ENCODE measurements at places on chromosomes 2 and 18.

- no peak for DNase-seq
Observed at GRCh38 chr2:10257500-10258147, 45.1 kb upstream of the HPCAL1 start.

- DNase-seq = no peak
Observed at GRCh38 chr2:150607390-150607811, 119.9 kb upstream of the RND3 start.

GRCh38 chr18:28757466-28758008, 580.6 kb upstream of the CDH2 start:
- no peak for DNase-seq

DNA sequence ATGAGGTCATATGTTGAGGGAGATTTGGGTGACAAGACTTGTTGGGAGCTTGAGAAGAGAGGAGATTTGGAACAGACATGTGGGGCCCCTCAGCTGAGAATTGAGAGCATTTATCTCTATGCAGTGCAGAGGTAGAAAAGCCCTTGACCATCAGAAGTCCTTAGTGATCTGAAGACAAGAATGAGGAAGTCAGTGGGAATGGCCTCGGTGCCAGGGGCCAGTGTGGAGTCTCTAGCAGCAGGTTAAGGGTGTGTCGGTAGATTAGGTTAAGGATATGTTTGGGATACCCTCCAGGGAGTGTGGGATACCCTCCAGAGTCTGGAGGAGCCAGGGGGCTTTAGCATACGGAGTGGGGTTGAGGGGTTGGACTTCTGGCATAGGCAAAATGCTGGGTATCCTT, 41.6 kb downstream of the FBXO48 start:
- DNase-seq = no peak

GRCh38 chr2:108363908-108364225, 13.9 kb upstream of the SULT1C4 start:
- no peak for DNase-seq

- DNase-seq = no peak
Observed at GRCh38 chr2:28720345-28720744, 31.3 kb upstream of the PPP1CB start.

- no peak for DNase-seq
Observed at GRCh38 chr2:100257939-100258338, 64.4 kb downstream of the LONRF2 start.

DNA sequence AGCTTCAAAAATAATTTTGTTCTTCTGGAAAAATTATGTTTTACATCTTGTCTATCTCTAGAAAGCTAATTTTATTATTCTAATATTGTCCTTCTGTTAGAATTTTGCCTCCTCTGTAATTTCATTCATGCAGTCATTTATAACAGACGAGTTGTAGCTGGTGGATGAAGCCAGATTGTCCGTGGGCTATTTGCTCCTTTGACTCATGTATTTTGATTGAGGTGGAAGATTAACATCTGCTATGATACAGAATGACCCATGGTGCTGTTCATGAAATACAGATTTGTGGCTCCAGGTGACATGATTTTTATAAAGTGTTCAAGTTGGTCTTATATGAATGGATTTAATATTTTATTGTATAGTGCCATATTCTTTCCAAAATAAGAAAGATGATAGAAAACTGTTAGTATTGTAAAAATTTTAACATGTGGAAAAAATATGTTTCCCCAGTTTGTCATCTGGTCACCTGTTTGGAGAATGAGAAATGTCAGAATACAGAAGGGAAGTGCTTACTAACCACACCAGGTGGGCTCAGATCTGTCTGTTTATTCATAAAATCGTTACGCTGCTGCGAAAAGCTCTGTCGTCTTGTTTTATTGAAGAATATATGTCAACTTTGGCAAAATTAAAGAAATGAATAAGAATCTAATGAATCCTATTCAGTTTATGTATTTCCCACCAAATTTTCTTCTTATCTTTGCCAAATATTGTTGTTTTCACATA, 20.4 kb upstream of the L3MBTL4 start:
- no peak for DNase-seq

DNA sequence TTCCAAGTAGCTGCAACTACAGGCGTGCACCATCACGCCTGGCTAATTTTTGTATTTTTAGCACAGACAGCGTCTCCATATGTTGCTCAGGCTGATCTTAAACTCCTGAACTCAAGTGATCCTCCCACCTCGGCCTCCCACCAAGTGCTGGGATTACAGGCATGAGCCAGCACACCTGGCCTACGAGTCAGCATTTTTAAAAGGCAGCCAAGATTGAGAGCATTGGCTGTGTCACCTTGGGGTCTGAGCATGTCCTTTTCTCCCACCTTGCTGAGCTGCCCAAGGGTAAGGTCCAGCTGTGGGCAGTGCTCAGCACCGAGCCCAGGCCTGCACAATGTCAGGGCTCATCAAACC, 142.8 kb upstream of the LMAN1 start:
- DNase-seq = no peak

DNA sequence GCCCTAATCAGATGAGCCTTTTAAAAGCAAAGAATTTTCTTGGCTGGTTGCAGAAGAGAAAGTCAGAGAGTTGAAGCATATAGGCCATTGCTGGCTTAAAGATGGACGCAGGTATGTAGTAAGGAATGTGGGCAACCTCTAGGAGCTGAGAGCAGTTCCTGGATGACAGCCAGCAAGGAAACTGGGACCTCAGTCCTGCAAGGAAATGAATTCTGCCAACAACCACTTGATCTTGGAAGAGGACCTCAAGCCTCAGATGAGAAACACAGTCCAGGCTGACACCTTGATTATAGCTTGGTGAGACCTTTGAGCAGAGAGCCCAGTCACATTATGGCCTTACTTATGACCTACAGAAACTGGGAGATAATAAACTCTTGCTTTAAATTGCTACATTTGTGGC, 15.7 kb downstream of the PHOSPHO2 start:
- no peak for DNase-seq

- DNase-seq = no peak
Observed at GRCh38 chr2:23651187-23652080, 266.5 kb downstream of the KLHL29 start.

- DNase-seq = no peak
Observed at GRCh38 chr18:8224576-8224975, 384.7 kb upstream of the RAB12 start.

DNA sequence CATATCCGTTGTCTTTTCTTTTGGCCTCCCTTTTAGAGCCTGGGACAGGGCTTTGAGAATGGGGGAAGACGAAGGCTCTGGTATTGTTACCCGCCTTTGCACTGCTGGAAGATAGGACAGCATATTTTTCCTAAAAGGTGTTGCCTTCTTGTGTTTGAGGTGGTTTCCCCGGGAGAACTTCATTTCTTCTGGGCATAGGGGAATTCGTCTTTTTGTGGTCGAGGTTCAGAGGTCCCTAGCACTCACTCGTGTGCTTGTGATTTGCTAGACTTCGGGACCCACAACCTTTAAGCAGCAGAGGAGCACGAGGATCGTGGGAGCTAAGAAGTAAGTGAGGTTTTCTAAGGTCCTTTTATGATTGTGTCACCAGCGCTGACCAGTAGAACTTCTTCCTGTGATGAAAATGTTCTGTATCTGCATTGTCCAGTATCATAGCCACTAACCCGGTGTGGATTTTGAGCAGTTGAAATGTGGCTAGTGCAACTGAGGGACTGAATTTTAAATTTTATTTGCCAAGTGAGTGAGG, 611 bp downstream of the ZNF512 start:
- no peak for DNase-seq

- no peak for DNase-seq
Observed at GRCh38 chr2:128319631-128320191, 1.0 kb upstream of the HS6ST1 start.

DNA sequence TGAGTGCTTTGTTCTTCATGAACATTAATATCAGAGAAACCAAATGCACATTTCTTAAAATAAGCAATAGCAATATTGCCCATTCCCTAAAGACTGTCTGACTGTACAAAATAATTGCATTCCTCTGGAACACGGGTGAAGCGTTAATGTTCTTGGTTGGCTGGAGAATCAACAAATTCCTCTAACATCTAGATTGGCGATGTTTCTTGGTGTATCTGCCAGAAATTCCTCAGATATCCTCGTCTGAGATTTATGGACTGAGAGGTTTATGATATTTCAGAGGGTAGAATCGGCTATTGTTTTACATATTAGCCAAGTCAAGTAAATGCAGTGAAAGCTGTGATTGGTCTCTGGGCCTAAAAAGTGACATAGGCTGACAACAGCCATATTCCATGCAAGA, 27.1 kb upstream of the SPTBN1 start:
- no peak for DNase-seq

DNA sequence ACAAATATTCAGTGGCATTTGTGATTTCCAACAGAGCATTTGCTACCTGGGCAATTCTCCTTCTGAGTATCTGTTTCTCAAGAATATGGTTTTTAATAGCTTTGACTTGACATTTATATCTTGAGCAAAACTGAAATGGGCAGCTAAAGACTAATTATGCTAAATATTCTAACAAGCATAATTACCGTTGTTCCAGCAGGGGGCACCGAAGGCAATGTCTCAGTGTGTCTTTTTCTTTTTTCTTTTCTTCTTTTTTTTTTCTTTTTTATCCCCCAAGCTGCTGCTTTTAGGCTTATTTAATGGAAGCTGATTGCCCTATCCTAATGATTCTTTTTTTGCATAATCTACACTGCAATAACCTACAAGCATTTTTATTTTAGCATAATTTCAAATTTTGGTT, 138.9 kb upstream of the NABP1 start:
- no peak for DNase-seq

GRCh38 chr2:121128741-121129659, 156.0 kb downstream of the TFCP2L1 start:
- DNase-seq = no peak

- DNase-seq = no peak
Observed at GRCh38 chr18:34985963-34986362, 55.2 kb upstream of the MAPRE2 start.

DNA sequence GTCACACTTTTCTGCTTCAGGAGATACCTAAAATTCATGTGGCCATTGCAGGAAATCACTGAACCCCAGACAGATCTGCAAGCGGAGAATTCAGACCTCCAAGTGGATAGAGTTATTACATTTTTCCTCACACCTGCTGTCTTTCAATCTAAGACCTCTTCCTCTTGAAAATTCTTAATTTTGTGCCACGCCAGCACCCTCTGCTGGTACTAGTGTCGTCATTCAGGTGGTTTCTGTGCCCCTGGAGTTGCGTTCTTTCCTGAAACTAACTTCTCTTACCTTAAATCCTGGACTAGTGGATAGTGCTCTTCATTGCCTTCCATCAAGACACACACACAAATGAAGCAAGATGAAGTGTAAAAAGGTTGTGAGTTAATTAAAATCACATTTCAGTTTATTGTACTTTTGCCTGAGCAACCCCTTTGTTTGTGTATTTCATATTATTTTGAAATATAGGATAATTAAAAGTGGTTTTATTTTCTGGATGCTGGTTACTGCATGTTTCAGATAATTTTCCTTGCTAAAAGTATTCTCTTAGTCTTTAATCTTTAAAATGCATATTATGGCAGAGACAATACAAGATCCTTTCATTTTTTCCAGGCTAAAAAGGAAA, 1.6 kb upstream of the DNER start:
- no peak for DNase-seq

All from stimulated activated CD8-positive, alpha-beta memory T cell treated with anti-CD3 and anti-CD28 coated beads, Interleukin-7, amount 100 ng/mL, for 24 hours (primary cell).